ENCODE measurements at places on chromosomes 4 and X. TPM values are rescaled to one million over a fixed set of nuclear protein-coding genes. Genes with fewer than 3 reads are reported as not detected.

GRCh38 chrX:136646602-136647239, 1.2 kb upstream of the CD40LG start:
- no peak for DNase-seq

- no peak for DNase-seq
Measured at GRCh38 chr4:64477127-64477526, 67.9 kb upstream of the TECRL start.

DNA sequence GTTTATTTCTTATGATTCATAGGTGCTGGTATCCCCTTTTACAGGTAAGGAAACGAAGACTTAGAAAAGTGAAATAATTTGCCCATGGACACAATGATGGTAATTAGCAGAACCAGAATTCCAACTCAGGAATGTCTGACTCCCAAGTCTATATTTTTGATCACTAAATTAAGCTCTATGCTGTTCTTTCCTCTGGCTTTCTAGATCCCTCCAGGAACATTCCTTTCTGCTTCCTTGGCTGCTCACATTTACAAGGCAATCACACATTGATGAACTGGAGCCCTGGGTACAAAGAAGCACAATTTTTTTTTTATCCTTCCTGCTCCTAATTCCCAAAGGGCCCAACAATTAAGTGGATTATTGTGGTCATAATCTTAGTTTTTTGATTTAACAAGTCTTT, 7.0 kb upstream of the CDKN2AIP start:
- no peak for DNase-seq

DNA sequence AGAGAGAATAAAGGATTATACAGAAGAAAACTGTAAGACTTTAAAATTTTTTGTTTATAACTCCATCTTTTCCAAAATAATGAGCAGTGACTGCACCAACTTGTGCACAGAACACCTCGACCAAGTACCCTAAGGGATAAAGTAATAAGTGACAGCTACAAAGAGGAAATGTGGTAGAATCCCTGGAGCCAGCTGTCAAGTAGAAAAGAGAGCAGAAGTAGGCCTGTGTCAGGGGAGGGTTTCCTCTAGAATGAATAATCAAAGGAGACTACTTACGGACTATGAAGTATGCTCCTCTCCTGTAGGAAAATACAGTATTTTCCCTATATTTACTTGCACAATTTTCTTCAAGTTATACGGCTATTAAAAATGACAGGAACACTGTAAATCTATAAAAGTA, 1.2 kb downstream of the EIF1AX start:
- no peak for DNase-seq

DNA sequence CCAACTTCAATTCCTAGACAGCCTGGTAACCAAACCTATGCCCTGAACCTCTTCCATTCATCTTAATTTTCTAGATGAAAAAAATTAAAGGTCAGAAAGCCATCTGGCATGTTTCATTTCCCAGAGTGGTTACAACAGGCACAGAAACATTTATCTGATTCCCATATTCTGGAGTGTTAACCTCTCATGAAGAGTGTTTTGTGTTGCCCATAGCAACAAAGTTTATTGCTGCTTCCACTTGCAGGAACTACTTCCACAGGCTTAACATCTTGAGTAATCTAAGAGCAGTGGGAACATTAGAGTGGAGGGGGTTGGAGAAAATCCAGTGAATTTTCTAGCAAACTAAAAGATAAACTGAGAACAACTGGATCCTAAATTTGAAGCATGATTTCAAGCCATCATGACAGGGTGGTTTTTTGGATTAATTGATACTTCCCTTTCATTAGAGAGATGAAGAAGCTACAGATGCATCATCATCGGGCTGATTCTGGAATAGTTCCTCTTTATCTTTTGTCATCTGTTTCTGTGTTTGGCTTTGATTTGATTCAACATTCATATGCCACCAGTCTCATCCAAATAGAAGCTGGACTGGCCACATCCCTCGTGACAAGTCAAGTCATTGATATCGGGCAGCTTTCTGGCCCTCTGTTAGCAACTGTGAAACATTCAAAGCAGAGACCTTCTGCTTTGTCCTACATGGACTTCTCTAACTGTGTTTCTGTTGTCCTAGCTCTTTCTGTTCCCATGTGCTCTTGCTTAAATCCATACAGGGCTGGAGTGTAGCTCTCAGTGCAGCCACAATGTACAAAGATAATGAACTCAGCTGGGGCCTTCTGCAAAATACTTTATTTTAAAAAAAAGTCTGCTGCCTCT, 167.3 kb downstream of the MID1IP1 start:
- no peak for DNase-seq

- DNase-seq, result no peak
Measured at GRCh38 chrX:101265869-101266428, 25.2 kb downstream of the TAF7L start.

DNA sequence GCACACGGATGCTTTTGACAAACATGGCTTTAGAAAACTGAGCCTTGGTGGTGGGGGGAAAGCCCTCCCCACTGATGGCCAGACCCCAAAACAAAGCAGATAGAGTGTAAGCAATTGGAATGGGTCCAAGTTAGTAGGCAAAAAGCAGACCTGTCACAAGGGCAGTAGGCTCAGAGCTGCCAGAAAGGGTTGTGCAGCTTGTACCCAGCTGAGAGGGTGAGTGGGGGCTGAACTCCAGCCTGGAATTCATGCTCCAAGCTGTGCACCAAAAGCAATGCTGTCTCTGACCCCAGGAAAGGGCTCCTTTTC, 101.1 kb upstream of the TEX13D start:
- DNase-seq, result no peak

GRCh38 chr4:63693321-63693720, 715.9 kb downstream of the TECRL start:
- no peak for DNase-seq

DNA sequence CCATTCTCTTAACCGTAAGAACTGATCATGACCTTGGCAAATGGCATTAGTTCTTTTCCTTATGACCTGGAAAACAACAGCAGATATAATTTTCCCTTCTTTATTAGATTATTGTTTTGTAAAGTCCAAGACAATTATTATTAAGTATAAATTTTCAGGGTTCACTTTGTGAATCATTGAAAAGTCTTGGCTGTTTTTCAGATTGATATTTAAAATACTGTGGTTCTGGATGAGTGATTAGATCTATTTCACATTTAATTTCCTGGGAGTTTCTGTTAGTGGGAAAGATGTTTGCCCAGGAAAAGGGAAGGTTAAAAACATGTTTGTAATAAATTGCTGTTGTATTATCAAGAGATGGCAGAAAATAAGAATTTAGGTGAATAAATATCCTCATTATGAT, 194.9 kb downstream of the TLL1 start:
- no peak for DNase-seq

The GSX2 gene
- polyA plus RNA-seq, result not detected

The PABPC1L2A gene
- not detected for polyA plus RNA-seq

The RNF150 gene
- polyA plus RNA-seq, result 0.46 TPM

The IL1RAPL1 gene
- not detected for polyA plus RNA-seq

The MFAP3L gene
- 1.4 TPM for polyA plus RNA-seq
